ENCODE measurements at places on chromosomes 11 and 22.
A peak's percentile ranks its signal among the peaks of the same experiment; 100 is the strongest.

- no peak for DNase-seq
Observed at GRCh38 chr22:26109686-26110315, 59.5 kb upstream of the SEZ6L start.

GRCh38 chr11:125388611-125389010, 107.5 kb downstream of the FEZ1 start:
- DNase-seq, result no peak

DNA sequence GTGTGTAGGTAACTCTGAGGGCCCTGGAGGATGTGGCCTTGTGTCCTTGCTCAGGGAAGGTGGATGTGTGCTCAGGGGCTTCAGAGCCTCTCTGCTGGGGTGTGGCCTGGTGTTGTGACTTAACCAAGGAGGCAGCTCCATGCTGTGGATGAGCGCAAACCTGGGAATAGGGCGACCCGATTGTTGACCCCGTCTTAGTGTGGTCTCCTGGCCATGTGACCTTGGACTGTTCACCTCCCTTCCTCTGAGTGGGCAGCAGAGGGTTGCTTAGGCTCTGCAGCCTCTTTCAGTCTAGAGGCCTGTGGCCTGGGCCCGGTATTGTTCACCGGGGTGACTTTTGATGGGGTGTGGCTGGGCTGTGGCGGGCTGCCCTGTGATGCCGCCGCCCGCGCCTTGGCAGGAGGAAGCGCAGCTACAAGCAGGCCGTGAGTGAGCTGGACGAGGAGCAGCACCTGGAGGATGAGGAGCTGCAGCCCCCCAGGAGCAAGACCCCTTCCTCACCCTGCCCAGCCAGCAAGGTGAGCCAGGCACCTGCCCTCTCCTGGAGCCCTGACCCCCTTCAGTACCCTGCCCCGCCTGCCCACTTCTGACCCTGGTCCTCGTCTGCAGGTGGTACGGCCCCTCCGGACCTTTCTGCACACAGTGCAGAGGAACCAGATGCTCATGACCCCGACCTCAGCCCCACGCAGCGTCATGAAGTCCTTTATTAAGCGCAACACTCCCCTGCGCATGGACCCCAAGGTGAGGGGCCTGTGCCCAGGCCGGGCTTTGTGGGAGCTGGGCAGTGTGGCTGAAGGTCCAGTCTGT, 16.7 kb downstream of the INCENP start:
- no peak for DNase-seq

- peak; percentile 41 for DNase-seq
Observed at GRCh38 chr22:42343531-42344081, 73.2 kb upstream of the TCF20 start.

GRCh38 chr11:112453601-112454577, 193.2 kb upstream of the PLET1 start:
- no peak for DNase-seq

DNA sequence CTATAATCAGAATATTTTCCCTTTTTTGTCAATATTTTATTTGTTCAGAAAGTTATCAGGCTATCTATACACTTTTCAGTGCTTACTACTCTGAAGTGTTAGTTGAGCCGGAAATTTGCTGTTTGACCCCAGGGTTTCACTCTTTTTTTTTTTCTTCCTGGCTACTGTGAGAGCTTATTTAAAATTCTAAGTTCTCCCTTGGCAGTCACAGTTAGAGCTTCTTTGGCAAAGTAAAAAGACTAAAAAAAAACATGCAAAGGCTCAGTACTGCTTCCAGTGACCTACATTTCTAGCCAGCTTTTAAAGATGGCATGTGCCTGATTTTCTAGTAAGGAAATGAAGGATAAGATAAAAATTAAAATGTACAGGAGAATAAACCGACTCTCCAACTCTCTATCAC, 48.4 kb downstream of the ELP4 start:
- no peak for DNase-seq

DNA sequence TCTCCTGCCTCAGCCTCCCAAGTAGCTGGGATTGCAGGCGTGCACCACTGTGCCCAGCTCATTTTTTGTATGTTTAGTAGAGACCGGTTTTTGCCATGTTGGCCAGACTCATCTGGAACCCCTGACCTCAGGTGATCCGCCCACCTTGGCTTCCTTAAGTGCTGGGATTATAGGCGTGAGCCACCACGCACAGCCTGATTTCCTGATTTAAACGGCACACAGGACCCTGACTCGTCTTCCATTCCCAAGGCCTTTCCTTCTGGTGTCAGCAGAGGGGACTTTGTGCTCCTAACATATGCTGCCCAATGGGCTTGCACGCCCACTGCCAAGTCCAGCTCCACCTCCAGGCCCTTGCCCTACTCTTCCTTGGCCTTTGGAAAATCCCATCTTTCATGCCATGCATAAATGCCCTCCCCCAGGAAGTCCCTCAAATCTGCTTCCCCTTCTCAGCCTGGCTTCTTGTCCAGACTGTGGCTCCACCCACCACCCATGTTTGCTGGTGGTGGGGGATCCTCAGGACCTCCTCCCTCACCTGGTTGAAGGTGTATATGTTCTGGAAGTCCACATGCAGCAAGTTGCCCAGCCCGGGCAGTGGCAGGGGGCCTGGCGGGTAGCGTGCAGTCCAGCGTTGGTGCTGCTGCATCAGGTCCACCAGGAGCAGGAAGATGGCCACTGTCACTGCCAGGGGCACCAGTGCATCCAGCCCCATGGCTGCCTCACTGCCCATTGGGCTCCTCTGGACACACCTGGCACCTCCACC, 23.9 kb upstream of the CYP2D6 start:
- no peak for DNase-seq

- DNase-seq, result no peak
Observed at GRCh38 chr22:49214976-49215375, 612.7 kb downstream of the BRD1 start.

DNA sequence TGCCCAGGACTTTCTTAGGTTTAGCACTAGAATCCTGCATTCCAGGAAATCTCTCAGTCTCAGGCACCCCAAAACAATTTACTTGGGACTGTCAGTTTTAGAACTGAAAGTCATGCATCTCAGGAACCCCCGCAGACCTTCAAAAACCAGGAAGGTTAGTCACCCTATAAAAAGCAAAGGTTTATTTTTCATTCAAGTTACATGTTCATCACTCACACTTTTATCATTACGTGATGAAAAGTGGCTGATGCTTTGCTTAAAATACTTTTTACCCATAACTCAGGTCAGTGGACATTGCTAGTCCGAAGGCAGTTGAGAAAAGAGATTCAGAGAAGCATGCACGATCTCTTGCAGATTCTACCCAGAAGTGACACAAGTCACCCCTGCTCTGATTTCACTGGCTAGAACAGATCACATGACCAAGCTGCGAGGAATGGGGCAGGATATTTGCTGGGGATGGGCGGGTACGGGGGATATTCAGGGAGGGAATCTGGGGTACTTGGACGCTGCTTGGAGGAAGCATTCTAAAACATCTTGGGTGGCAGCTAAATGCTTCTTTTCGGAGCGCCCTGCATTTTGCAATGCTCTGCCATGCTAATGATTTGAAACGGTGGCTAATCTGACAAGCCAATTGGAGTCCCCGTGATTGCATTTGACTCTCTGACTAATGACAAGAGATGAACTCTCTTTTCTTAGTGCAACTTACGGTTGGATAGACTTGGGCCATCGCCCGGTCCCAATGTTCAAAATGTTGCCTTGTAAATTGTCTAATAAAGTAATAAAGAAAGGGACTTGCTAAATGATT, 110.2 kb downstream of the MIAT start:
- no peak for DNase-seq

DNA sequence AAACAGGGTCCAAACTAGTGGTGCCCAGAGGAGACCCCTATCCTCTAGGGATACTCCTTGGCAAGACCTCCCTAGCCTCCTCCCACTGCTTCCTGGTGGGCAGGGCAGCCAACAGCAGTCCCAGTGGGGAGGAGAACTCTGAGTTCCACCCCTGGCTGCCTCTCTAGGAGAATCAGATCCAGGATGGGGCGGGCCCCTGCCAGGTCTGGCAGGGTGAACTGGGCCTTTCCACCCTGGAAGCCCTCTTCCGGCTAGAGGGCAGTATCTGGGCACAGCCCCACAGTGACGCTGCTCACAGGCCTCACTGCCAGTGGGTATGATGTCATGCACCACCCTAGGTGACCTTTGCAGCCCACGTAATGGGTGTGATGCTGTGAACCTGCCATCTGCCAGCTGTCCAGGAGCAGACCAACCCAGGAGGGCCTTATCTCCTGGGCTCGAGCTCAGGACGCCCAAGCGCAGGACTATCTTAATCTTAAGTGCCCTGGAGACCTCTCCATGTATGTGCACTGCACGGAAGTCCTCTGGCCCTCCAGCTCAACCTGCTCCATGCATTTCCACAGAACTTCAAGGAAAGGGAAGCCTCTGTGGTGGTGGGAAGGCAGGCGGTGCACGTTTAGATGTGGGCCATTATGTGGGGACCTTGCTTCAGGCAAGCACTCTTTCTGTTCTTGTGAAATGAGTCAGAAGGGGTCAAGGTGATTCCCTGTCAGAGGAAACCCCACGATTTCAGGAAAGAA, 31.8 kb upstream of the FCHSD2 start:
- DNase-seq, result no peak

DNA sequence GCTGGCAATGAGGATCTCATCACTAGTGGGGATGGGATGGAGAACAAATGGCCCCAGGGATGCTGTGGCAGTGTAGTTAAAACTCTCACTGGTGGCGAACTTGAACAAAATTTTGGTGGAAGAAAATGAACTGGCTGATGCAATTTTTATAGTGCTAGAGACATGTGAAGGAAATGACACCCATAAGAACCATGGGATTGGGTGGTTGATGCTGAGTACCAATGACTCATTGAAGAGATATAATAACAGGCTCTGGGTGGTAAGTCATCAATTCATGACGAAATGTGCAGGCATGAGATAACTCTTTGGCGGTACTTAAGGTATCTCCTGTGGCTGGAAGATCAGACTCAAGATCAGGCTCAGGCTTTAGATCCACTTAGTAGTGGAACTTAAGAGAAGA, 172.9 kb upstream of the DDI1 start:
- DNase-seq, result no peak

DNA sequence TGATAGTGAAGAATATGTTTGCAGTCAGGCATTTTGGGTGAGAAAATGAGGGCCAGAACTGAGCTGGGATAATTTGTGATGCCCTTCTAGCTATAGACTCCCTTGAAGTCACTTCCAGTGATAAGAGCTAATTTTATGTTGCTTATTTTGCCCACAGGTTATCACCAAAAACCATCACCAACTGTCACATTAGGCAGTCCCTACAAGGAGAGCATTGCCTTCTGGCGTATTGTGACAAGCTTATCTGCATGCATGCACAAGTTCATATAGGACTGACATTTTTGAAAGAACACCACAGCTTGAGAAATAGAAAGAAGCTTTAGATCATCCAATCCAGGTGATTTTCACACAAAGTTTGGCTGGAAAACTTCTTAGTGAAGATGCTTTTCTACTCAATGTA, 735.3 kb upstream of the RAG2 start:
- no peak for DNase-seq

- DNase-seq, result no peak
Observed at GRCh38 chr22:34015642-34016041, 95.4 kb upstream of the LARGE1 start.

- DNase-seq, result no peak
Observed at GRCh38 chr11:47656260-47656885, 14.0 kb upstream of the MTCH2 start.

DNA sequence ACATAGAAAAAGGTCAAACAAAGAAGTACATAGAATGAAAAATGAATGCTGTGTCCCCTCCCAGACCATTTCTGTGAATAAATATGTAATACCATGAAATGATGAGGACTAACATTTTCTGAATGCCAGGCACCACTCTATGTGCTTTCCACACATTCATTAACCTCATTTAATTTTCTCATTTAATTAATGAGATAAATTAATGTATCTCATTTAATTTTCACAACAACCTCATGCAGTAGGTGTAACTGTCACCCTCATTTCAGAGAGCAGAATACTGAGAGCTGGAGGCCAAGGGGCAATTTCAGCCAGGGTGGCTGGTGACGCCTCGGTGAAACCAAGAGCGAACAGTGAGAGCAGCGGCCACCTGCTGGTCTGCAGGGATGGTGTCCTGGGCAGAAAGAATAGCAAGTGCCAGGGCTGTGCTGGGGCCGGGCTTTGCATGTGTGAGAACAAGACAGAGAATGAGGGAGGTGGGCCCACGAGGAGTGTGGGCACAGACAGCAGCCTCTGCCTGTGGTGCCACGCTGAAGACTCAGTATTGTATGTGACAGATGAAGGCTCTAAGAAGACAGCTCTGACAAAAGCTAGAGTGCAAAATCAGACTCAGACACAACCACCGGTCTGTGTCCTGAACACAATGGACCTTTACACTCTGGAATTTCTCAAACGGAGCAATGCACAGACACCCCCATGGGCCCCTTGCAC, 1.8 kb upstream of the SERPIND1 start:
- no peak for DNase-seq

DNA sequence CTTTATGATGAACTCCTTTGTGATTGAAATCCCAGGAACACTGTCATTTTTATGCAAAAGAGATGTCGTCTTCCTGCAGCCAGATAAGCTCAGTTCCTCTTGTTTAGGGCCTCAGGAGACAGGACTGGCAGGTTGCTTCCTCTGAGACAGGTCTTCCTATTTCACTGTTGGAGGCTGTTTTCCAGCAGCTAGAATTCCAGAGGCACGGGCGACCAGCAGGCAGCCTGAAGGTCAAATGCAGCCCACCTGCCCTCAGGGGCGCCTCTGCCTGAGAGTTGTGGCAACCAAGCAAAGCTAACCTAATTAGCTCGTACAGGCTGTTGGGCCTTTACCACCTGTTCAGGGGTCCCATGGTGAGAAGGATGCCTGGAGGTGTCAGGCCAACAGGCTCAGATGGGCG, 22.3 kb downstream of the SLC6A5 start:
- DNase-seq, result no peak

- no peak for DNase-seq
Observed at GRCh38 chr22:46730568-46731245, 7.3 kb downstream of the CERK start.

DNA sequence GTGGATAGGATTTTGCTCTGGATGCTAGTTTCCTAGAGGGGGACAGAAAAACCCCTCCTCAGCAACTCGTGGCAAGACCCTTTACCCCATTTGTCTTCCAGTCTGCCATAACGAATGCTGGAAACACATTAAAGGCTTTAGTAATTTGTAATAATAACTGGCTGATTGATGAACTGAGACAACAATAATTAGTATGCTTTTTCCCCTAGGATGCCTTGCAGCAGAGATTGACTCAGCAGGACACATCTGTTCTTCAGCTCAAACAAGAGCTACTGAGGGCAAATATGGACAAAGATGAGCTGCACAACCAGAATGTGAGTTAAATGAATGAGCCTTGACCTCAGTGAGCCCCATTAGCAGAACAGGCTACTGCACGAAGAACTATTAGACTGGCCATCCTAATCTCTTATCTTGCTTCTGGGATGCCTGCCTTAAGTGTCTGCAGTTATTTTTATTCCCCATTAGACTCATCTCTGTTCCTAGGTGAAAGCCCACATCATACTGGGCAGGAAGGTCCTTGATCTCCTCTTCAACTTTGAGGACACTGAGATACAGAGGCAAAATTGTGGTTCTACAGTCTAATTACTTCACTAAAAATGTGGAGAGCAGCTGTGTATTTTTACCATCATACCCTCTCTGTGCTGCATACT, 32.9 kb upstream of the DLAT start:
- DNase-seq, result no peak

DNA sequence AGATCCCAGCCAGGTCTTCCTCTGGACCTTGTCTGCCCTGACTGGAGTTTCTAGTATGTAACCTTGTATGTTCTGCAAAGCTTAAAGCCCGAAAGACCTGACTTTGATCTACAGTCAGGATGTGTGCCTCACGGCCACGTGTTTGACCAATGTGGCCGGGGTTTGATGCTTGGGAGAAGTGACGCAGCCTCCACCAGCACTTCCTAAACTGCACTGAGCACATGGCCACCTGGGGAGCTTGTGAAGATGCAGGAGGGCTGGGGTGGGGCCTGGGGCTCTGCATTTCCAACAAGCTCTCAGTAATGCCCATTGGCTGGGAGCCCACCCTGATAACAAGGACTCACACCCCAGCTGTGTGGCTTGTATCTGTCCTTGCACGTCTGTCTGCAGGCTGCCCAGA, 53.2 kb downstream of the NAT10 start:
- no peak for DNase-seq

Measured in HTR-8/SVneo (cell line).